ENCODE measurements at places on chromosomes 5 and 9.

- DNase-seq, result no peak
Measured at GRCh38 chr9:82164159-82164558, 175.6 kb downstream of the SPATA31D1 start.

- no peak for DNase-seq
Measured at GRCh38 chr9:95023217-95024003, 294.1 kb downstream of the FANCC start.

- DNase-seq, result no peak
Measured at GRCh38 chr9:120655005-120655622, 59.2 kb downstream of the MEGF9 start.

DNA sequence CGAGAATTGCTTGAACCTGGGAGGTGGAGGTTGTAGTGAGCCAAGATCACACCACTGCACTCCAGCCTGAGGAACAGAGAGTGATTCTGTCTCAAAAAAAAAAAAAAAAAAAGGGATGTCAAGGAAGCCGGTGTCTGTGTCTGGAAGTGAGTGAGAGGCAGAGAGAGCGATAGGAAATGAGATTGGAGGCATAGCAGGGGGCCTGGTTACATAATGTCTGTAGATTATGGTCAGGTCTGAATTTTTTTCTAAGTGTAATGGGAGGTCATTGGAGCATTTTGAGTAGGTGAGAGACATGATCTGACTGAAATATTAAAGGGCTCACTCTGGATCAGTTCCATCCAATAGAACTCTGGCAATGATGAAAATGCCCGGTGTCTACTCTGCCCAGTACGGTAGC, 40.4 kb upstream of the CTNNA1 start:
- DNase-seq, result no peak

DNA sequence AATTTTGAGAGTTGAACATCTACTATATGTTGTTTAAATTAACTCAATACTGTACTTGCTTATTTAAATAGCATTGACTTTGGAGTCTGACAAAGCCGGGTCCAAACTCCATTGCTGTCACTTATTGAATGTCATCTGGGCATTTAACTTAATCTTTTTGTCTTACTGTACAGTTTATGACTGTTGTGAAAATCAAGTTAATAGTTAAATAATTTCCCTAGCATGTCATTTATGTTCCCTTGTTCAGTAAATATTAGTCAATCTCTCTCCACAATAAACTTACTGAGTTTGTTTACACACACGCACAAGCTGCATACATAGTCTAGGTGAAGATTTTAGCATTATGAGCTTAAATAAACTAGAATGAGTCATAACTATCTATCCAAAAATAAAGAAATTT, 6.3 kb upstream of the UGCG start:
- DNase-seq, result no peak

- no peak for DNase-seq
Measured at GRCh38 chr9:136725612-136726011, 13.2 kb downstream of the DIPK1B start.

DNA sequence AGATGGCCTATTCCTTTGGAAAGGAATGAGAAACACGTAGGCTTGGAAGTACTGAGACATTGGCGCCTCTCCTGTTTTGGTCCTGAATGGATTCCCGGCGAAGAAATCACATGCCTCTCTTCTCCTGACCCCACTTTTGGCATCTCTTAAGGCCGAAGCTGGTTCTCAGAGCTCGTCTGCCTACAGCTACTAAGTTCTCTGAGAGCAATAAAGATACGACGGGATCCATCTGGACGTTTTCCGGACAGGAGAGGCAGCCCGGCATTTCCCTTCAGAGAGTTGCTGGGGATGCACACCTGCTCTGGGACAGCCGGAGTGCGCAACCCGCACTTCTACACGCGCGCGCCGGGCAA, 336.8 kb upstream of the PUM3 start:
- no peak for DNase-seq

- no peak for DNase-seq
Measured at GRCh38 chr9:113788616-113789330, 87.3 kb upstream of the ZNF618 start.

DNA sequence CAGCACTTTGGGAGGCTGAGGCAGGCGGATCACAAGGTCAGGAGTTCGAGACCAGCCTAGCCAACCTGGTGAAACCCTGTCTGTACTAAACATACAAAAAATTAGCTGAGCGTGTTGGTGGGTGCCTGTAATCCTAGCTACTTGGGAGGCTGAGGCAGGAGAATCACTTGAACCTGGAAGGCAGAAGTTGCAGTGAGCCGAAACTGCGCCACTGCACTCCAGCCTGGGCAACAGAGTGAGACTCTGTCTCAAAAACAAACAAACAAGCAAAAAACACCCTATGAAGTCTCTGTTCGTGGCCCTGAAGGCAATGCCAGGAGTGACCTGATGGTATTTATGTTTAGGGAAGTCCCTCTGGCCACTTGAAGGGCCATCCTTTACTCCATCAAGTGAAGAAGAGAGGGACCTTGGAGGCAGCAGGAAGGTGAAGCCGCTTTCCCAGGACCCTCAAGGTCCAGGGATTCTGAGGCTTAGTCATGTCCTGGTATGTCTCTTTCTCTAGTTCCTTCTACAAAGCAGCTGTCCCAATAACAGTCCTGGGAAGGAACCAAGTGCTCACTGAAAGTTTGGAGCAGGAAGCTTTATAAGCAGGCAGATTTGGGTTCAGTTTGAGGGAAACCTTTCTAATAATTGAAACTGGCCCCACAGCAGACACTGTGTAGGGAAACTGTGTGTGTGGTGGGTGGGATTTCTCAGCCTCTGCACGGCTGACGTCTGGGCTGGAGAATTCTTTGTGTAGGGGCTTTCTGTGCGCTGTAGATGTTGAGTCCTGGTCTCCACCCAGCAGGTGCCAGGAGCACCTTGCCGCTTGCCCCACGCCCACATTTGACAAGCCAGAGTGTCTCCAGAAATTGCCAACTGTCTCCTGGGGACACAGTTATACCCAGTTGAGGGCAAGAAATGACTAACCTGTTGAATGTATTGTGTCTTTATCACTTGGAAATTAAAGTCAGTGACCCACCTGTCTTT, 12.5 kb downstream of the PHF2 start:
- DNase-seq, result no peak

DNA sequence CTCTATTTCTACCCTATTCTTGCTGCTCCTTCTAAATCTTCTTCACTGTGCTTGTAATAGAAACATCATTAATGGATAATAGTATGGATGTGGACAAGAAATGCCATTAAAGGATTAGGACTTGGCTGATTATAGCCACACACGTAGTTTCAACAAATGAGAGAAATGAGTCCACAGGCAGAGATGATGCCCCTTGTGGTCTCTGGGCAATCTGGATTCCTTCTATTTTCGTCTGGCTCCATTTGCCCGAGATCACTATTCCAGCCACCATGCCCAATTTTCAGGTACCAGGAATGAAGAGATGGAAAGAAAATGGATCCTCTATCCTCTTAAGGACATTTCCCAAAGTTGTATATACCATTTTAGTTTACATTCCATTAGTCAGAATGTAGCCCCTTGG, 13.2 kb downstream of the VLDLR start:
- no peak for DNase-seq

DNA sequence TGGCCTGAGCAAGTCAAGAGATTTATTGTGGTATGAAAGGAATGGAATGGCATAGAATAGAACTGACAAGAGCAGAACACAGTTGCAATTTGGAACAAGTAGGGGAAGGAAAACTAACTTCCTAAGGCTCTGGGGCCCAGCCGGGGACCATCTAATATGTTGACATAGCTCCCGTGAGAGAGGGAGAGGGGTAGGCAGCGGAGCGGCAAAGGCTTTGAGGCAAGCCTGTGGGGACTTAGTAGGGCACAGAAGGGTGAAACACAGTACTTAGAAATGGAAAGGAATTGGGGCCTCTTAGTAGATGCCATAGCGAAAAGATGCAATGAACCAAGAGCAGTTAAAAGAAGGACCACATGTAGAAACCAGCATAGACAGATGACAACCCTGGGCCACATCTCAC, 11.8 kb upstream of the GNA14 start:
- DNase-seq, result no peak

GRCh38 chr5:38023799-38024198, 184.0 kb upstream of the GDNF start:
- no peak for DNase-seq

DNA sequence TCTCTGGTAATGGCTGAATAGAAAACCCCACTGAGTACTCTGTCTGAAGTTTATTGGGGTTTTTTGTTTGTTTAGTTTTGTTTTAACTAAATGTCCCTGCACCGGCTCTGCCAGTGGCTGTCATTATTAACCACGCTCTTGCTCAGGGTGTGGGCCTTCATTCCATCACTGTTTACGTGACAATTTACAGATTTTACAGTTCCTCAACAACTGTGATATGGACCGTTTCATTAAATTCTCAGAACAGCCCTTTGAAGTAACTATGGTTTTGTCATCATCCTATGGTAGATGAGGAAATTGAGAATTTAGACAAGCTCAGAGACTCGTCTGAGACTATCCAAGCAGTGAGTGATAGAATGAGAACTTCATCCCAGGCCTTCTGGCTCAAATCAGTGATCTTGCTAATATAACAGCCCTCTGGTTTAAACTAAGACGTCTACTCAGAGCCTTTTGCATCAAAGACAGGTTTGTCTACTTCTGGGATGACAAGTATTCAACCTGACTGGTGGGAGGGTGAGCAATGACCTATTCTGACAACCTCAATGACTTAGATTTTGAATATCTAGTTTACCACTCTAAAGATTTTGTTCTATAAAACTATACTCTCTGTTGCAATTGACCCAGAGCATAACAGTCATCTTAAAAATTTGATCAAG, 77.3 kb upstream of the MAP3K1 start:
- DNase-seq, result no peak

DNA sequence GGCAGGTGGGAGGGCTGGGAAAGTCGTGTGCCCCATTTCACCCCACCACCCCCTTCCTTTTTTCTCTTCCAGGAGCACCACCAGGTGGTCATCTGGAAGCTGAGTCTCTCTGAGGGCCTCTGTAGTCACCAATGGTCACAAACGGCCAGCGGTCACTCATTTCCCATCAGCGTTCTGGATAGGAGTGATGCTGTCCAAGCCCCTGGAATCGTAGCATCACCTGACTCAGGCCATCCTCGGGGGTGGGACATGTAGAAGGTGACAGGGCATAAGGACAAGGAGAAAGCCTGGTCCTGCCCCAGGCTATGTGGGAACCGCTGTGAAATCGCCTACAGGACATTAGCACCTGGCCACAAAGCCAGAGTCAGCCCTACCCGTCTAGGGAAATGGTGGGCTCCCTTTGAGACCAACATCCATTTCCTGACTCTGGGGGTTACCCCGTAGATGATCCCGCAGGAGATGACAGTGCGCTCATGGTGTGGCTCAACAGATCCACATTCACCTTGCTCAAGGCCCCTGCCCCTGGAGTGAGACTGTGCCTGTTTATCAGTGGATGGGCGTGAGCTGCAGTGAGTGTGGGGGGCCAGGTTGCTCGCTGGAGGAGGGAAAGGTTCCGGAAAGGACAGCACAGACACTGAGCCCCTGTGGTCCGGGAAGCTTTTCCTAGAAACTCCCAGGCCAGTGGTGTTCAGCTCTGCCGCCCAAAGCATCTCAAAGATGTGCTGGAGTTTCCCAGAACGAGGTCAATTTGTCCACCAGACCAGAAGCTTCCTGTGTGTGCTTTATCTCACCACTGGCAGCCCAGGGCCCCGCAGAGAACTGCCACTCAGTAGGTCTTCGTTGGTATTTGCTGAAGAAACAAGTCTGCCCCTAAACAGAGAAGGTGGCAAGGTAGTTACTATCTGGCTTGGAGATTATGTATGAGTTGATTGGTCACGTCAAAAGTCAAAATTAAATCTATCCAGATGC, 61.1 kb upstream of the UNC5A start:
- no peak for DNase-seq

- DNase-seq, result no peak
Measured at GRCh38 chr9:16321461-16322119, 548.9 kb downstream of the BNC2 start.

GRCh38 chr9:90854637-90855175, 53.1 kb downstream of the SYK start:
- no peak for DNase-seq
